ENCODE measurements at places on chromosomes 7 and 10.

DNA sequence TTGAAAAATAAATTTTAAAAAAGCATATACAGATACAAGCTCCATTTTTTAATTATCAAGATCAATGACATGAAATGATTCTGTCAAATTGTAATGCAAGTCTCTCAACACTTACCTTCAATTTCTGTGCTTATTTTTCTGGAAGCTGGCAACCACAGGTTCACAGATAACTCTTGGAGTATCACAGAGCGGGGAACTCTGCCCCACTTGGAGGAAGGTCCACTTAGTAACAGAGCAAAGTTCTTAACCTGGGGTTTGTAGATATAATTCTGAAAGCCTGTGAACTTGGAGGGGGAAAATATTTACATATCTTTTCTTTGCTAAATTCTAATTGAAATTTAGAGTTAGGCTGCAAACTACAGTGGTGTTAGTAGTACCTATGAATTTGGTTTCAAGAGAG is 2.3 kb upstream of the MGAM start:
- DNase-seq, result no peak

- DNase-seq, result no peak
These were observed 967.8 kb upstream of the SORCS1 start for GRCh38 chr10:108132303-108132702.

- DNase-seq, result no peak
These were observed 376.0 kb downstream of the TFEC start for GRCh38 chr7:115654384-115655214.

- DNase-seq, result no peak
These were observed 4.0 kb downstream of the HDAC9 start for GRCh38 chr7:18499407-18500177.

DNA sequence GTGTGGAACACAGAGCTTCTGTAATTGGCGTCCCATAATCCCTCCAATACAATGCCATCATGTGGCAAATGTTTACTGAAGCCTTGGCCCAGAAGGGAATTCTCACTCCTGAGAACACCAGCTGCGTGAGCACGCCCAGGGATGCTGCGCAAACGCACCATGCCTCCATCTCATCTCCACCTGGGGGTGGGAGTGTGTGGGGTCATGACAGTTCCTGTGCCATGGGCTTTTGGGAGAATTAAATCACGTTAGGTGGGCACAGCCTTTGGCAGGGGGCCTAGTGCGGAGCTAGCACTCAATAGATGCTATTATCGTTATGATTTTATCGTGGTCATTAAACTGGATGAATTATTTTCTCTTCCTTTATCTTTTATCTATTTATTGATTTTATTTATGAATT is 15.8 kb downstream of the WDFY4 start:
- DNase-seq, result no peak

- DNase-seq, result no peak
These were observed 16.2 kb upstream of the UTF1 start for GRCh38 chr10:133213641-133214467.

DNA sequence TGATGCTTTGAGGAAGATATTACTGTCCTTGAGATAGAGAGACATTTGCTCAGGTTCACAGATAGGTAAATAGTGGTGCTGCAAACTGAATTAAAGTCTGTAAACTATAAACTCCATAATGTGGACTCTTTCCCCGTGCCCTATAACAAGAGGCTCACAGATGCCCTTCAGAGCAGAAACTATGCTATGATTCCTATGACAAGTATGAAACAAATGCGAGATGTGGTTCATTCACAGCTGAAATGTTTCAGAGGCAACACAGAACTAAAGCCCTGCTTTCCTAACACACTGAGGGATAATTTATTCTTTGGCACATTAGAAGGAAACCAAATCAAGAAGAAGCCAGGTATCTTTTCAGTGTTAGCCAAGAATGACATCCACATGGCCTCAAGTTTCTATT is 13.4 kb downstream of the CHUK start:
- no peak for DNase-seq

DNA sequence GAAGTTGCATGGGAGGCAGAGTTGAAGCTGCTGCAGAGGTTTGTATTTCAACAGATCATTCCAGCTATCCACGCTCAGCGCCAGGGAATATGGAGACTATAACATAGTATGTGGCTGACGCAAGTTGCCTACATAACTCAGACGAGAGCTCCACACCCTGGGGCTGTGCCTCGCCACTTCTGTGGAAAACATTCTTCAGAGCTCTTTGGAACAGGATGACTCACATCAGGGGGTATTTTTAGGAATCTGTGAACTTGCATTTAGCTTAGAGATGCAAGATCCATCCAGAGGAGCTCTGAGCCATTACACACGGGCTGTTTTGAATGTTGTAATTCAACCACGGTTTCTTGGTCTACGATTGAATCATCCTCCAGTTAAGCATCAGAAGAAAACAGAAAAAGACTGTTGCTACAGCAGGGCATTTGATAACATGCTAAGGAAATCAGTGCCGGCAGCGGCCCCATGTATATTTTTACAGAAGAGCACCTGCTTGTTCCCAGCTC is 481.5 kb upstream of the AKR1E2 start:
- no peak for DNase-seq

- no peak for DNase-seq
These were observed 81.5 kb downstream of the ARL4A start for GRCh38 chr7:12768948-12769347.

GRCh38 chr7:13850185-13850752 is 139.2 kb downstream of the ETV1 start:
- peak; percentile 48 for DNase-seq
